Stimulated activated CD8-positive, alpha-beta memory T cell treated with anti-CD3 and anti-CD28 coated beads, Interleukin-4, amount 100 ng/mL, for 48 hours (primary cell): ENCODE measurements at places on chromosomes 13 and 19.

DNA sequence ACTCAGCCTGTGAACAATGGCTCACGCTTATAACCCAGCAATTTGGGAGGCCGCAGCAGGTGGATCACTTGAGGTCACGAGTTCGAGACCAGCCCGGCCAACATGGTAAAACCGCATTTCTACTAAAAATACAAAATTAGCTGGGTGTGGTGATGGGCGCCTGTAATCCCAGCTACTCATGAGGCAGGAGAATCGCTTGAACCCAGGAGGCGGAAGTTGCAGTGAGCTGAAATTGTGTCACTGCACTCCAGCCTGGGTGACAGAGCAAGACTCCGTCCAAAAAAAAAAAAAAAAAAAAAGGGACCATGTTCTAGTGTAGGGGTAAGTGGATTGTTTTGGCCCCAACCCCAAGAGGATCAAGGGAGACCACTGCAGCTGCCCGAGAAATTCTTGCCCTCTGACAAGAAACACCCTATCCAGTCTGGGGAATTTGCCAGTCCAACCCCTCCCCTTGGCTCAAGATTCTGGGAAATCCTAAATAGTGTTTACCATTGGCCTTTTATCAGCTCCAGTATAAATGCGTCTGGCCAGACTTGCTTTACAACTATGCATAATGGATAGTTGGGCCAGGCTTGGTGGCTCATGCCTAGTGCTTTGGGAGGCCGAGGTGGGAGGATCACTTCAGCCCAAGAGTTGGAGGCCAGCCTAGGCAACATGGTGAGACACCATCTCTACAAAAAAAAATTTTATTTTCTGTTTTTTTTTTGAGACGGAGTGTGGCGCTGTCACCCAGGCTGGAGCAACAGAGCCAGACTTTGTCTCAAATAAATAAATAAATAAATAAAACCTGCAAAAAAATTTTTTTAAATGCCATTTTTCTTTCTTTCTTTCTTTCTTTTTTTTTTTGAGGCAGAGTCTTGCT lies 5.1 kb upstream of the DHDH start:
- DNase-seq, result no peak

GRCh38 chr13:100301418-100301817 lies 212.5 kb downstream of the PCCA start:
- DNase-seq, result no peak

DNA sequence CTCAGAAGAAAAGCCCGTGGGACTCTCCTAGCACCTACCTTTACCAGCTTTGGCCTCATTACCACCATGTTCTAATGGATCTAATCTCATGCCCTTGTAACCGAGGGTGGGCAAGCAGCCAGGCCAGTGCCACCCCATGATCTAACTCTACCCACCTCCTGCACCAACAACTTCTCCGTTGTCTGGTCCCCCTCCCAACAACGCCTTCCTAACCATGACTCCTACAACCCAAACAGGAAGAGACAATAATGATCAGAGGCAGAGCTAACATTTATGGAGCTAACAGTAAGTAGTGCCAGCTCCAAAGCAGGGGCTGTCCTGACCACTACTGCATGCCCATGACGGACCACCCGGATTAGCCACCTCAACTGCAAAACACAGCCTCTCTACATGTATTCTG lies 3.5 kb downstream of the USP12 start:
- DNase-seq, result no peak

- DNase-seq, result no peak
Measured at GRCh38 chr19:30449078-30449590, 77.0 kb downstream of the ZNF536 start.

DNA sequence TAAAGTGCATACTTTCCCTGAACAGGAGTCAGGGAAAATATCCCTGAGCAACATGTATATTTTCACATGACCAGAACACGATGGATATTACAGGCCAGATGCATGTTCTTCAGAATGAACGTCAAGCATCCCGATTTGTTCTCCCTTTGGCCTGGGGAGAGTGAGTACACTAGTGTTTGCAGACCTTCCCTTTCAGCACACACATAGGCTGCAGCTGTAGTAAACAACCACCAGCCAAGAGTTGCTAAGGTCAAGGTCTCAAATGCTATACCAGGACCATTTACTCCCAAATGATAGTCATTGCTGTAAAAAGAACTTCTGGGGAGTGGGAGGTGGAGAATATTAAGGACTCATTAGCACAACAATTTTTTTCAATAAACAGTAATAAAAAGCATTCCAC lies 3.0 kb downstream of the KLF12 start:
- no peak for DNase-seq

- peak; percentile 80 for DNase-seq
Measured at GRCh38 chr19:3618144-3618810, 8.3 kb downstream of the CACTIN start.

DNA sequence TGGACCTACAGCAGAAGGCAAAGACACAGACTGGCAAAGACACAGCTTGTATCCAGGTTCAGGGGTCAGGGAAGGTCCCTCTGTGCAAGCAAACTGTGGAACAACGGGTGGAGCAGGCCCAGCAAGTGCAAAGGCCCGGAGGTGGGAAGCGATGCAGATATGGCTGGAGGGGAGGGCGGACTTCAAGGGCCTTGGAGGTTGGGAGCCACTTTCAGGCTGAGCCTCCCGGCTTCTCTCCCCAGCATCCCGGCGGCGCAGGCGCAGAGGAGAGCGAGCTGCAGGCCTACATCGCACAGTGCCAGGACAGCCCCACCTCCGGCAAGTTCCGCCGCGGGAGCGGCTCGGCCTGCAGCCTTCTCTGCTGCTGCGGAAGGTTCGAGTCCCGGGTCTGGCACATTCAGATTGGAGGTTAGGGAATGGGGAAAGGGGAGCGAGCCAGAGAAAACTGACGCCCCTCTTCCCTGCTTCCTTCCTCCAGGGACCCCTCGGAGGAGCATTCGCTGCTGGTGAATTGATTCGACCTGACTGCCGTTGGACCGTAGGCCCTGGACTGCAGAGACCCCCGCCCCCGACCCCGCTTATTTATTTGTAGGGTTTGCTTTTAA lies 2.1 kb upstream of the PNPLA6 start:
- DNase-seq, result no peak

DNA sequence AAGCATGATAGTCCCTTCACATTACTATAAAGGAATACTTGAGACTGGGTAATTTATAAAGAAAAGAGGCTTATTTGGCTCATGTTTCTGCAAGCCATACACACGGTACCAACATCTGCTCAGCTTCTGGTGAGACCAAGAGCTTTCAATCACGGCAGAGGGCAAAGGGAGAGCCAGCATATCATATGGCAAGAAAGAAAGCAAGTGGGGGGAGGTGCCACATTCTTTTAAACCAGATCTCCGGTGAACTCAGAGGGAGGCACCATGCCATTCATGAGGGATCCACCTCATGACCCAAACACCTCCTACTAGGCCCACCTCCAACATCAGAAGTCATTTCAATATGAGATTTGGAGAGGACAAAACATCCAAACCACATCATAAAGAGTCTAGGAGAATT lies 20.3 kb downstream of the XPO4 start:
- DNase-seq, result no peak

GRCh38 chr19:46351241-46352041 lies 4.6 kb downstream of the PPP5C start:
- no peak for DNase-seq

DNA sequence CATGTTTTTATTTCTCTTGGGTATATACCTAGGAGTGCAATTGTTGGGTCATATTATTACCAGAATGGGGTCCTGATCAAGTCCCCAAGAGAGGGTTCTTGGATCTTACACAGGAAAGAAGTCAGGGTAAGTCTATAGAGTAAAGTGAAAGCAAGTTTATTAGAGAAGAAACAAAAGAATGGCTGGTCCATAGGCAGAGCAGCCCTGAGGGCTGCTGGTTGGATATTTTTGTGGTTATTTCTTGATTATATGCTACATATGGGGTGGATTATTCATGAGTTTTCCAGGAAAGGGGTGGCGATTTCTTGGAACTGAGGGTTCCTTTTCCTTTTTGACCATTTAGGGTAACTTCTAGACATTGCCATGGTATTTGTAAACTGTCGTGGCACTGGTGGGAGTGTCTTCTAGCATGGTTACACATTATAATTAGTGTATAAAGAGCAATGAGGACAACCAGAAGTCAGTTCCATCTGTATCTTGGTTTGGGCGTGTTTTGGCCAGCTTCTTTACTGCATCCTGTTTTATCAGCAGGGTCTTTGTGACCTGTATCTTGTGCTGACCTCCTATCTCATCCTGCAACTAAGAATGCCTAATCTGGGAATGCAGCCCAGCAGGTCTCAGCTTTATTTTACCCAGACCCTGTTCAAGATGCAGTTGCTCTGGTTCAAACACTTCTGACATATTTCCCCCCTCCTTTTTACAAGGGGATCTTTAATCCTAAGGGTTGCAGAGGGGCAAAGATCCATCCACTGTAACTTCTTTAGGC lies 41.1 kb downstream of the CEACAM1 start:
- no peak for DNase-seq

DNA sequence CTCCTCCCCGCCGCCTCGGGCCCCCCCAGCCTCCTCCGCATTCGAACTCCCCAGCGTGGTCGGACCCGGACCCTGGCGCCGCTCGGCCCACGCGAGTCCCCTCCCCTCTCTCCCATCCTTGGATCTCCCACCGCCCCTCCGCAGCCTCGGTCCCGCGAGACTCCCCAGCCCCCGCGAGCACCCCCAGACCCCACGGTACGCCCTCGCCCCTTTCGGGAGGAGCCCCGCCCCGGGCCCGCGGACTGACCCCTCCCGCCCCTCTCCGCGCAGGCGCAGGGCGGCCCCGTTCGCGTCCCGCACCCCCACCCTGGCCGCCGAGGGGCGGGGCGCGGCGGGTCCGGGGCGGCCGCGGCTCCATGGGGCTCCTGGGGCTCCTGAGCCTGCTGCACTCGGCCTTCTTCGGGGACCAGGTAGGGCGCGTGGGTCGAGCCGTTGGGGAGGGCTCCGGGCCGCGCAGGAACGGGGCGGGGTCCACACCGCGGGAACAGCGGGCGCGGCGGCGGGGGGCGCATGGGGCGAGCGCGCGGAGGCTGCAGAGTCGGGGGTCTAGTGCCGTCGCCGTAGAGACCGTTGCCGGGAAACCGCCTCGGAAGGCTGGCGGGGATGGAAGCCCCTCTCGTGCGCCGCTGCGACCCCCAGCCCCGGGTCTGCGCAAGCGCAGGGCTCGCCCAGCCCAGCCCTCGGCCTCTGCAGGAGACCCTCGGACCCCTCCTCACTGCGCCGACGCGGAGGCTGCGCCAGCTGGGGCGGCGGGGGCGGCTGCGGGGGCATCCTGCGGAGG lies 3.8 kb upstream of the APC2 start:
- DNase-seq, result no peak

- DNase-seq, result no peak
Measured at GRCh38 chr19:43229315-43229714, 23.9 kb upstream of the PSG4 start.

DNA sequence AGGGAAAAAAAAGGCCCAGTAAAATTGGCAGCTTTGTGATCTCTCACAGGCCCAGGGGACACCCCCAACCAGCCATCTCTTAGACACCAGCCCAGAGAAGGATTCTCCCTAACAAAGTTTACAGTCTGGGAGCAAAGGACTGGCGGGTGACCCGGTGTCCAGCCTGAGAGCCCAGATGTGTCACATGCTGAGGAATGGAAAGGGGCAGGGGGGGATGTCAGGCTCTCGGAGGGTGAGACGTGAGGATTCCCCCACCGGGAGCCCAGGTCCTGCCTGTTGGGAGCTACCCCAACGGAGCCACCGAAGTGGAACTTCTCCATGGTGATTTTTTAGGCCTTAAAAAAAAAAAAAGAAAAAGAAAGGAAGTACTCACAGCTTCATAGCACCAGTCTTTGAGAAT lies 4.8 kb upstream of the CTXN1 start:
- DNase-seq, result no peak

DNA sequence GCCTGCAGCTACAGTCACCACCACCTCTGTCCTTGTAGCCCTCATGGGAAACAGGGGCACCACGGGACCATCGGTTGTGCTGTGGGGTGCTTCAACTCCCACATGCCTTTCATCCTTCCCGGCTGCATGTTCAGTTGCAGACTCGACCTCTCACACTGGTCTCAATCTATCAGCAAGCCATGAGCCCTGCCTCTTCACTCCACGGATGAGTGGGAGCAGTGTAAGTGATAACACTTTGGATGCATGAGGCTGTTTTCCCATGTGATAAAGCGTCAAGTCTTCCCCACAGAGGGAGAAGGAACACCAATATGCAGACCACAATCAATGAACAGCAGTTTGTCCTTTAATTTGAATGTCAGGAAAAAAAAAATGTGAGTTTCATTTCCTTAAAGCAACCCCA lies 12.2 kb downstream of the SERP2 start:
- DNase-seq, result no peak

- no peak for DNase-seq
Measured at GRCh38 chr13:103130146-103130545, 63.9 kb upstream of the SLC10A2 start.

DNA sequence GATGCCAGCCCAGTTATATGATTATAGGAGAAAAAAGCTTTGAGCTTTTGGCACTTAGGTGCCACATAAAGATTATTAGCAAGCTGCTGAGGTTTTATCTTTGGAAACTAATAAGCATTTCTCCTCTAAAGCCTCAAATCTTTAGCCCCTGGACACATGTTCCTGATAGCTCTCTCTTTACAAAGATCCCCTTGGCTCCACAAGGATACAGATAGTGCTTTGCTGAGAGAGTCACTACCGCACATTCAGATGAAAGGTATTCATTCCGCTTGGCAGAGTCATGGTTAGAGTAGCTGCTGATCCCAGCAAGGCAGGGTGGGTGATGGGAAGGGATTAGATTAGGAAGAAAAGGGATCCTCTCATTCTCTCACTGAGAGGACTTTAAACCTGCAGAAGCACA lies 28.2 kb upstream of the PSG7 start:
- DNase-seq, result no peak

- DNase-seq, result no peak
Measured at GRCh38 chr13:77423296-77423695, 96.4 kb upstream of the MYCBP2 start.

GRCh38 chr19:4061178-4061682 lies 5.5 kb downstream of the ZBTB7A start:
- peak; percentile 57 for DNase-seq

- no peak for DNase-seq
Measured at GRCh38 chr19:37217480-37217774, 587 bp upstream of the ZNF383 start.

DNA sequence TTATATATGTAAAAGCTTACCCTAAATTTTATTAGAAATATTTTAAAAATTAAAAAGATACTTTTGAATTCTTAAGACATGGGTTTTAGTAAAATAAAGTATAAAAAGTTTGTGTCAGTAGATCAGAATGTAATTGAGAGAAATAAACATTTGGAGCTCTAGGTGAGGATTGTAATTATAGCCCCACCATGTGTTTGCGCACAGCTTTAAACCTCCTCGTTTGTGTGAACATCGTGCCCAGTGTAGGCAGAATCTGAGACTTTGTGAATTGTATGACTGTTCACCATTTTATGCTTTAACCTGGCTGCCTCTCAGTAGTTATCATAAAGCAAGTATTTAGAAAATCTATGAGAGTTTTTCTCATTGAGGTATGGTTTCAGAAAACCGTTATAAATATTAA lies 29.1 kb downstream of the CUL4A start:
- DNase-seq, result no peak

- DNase-seq, result no peak
Measured at GRCh38 chr13:40874138-40874779, 84.8 kb downstream of the SLC25A15 start.
